Cardiac muscle cell (in vitro differentiated cells and primary cell): ENCODE measurements at places on chromosomes 13 and 19. TPM values are rescaled to one million over a fixed set of nuclear protein-coding genes. Genes with fewer than 3 reads are reported as not detected.

The ZNF442 gene
- 2.7 and 3.6 TPM in 2 replicates for total RNA-seq

DNA sequence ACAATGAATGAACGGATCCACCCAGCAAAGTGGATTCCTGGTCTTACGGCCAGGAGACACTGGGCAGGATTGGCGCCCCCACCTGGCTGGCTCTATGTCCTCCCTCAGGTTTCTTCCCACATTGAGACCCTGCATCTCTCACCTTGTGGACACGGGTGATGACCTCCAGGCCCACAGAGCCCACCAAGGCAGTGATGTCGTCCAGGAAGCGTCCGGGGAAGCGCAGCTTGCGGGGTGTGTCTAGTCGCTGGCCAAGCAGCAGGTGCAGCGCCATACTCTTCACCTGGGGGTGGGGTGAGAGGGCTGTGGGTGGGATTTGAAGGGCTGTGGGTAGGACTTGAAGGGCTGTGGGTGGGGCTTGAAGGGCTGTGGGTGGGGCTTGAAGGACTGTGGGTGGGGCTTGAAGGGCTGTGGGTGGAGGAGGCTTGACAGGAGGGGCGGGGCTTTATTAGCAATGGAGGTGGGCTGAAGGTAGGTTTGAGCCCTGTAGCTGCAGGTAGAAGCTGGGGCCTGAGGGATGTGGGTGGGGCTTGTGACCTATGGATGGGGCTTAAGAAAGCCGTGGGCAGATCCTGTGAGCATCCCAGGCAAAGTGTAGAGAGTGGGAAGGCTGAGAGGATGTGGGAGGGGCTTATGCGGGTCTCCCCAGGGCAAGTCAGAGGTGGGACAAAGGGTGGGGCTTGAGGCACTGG is 12.1 kb upstream of the ANGPTL8 start:
- no peak for DNase-seq

The TUBB4A gene
- 10.5 and 18.2 TPM in 2 replicates for total RNA-seq

The KLHL1 gene
- total RNA-seq = not detected in 2 replicates

The LINGO3 gene
- total RNA-seq = 2.1 and 3.1 TPM in 2 replicates

DNA sequence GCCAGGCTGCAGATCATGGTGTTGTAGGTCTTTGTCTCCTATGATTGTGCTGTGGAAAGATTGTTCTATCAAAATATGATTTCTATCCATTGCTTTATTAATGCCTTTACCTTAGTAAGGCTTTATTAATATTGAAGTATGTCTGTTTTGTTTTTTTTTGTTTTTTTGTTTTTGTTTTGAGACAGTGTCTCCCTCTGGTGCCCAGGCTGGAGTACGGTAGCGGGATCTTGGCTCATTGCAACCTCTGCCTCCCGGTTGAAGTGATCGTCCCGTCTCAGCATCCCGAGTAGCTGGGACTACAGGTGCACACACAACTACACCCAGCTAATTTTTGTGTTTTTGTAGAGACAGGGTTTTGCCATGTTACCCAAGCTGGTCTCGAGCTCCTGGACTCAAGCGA is 7.7 kb downstream of the IRGC start:
- DNase-seq = no peak

- peak; percentile 22 for DNase-seq
These were observed 39.1 kb downstream of the SMAD9 start for GRCh38 chr13:36880961-36881360.

DNA sequence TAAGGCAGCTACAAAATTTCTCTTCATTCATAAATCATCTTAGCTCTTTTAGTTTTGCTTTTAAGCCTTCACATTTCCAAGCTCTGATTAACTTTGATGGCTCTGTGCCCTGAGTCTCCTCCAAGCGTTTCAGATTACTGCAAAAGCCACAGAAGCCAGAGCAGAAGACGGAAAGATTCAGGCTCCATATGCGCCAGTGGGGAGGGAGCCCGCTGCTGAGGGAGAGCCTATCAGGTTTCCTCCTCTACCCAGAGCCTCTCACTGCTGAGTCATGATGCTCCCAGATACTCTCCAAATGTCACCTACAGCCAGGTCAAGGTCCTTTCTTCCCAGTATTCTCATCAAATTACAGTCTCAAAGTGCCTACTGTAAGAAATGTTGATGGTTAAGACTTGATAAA is 193.6 kb downstream of the RAP2A start:
- peak; percentile 29 for DNase-seq

- DNase-seq = no peak
These were observed 1.2 kb downstream of the CYP4F8 start for GRCh38 chr19:15616183-15616582.

DNA sequence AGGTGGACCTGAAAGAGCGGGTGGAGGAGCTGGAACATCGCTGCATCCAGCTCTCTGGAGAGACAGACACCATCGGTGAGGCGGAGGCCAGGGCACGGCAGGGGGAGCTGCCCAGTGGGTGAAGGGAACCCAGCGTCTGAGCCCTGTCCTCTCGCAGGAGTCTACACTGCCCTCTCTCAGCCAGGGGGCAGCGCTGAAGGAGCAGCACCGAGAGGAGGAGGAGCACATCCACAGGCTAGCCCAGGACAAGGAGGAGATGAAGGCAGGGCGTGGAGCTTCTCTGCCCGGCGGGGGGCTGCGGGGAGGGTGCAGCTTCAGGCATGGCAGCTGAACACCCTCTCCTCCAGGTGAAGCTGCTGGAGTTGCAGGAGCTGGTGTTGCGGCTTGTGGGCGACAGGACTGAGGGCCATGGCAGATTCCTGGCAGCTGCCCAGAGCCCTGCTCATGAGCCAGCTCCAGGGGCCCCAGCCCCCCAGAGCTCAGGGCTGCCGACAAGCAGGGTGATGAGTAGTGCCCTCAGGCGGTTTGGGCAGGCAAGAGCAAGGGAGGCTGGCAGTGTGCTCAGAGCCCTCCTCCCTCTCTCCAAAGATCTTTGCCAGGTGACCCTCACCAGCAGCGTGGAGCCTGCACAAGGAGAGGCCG is 31.4 kb upstream of the ZNF492 start:
- DNase-seq = no peak

DNA sequence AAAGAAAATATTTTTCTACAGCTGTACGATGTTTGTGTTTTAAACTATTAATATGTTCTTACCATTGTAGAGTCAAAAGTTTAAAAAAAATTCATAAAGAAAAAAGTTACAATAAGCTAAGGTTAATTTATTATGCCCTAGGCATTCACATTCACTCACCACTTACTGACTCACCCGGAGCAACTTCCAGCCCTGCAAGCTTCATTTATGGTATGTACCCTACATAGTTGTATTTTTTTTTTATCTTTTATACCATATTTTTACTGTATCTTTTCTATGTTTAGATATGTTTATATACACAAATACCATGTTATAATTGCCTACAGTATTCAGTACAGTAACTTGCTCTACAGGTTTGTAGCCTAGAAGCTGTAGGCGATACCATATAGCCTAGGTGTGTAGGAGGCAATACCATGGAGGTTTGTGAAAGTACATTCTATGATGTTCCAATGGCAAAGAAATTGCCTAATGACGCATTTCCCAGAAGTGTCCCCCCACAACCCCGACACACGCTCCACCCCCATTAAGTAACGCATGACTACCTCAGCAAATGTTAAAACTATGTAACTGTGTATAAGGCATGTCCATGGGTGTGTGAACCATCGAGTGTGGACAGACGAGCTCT is 60.4 kb downstream of the SLITRK6 start:
- DNase-seq = no peak

- no peak for DNase-seq
These were observed 4.5 kb upstream of the BAX start for GRCh38 chr19:48950159-48950558.

DNA sequence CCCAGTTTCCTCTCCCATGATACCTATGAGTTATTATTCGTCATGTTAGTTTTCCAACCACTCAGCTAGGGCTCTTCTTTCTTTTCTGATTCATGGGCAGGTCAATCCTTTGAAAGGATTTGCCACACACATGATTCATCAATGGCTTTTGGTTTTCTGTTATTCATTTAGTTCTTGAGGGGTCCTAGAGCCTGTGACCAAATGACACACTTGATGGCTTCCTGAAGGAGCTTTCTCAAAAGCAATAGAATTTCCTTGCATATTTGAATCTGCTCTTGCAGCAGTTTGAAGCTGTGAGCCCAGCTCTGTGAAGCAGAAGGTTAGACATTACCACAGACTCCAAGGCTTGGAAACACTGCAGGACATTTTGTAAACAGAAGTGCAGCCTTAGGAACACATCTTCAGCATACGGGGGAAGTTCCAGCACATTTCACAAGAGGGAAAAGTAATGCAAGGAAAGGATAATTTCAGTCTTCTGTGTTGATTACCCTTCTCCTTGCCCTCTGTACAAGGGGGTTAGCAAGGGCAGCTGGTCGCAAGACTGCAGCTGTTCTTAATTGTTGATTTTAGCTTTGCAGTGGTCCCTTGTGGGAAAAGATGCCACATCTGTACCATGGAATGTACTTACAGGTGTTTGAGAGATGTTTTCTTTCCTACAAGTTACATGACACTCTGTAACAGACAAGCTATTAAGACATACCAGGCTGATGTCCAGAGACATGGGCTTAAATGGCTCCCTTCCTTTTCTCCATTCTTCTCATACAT is 338.6 kb downstream of the KCNRG start:
- peak; percentile 14 for DNase-seq

The ONECUT3 gene
- not detected in 2 replicates for total RNA-seq

- DNase-seq = peak; percentile 79
These were observed 340.0 kb downstream of the SUCLA2 start for GRCh38 chr13:47661076-47661475.

- DNase-seq = no peak
These were observed 15.4 kb upstream of the TMEM160 start for GRCh38 chr19:47063874-47064273.

The NUDT19 gene
- 5.1 and 5.5 TPM in 2 replicates for total RNA-seq

GRCh38 chr19:18541258-18541991 is 1.9 kb downstream of the FKBP8 start:
- no peak for DNase-seq

The SNRNP70 gene
- total RNA-seq = 396 and 598 TPM in 2 replicates

The CNFN gene
- total RNA-seq = 0.95 and 8.2 TPM in 2 replicates

DNA sequence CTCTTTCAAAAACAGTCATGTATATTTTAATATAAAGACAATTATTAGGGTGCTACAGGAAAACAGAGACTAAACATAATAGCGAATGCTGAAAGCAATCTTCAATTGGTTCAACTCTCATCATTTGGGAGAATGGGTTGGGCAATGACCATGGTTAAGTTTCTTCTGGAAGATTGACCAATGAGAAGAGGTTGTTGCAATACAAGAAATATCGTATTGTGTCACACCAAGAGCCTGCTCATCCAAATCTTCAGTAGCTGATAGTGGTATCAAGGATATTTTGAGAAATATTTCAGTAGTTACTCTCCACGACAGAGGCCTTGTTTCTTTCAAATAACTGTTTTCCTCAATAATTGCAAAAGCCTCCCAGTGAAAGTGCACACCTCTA is 83.0 kb upstream of the FNDC3A start:
- no peak for DNase-seq

The CDX2 gene
- total RNA-seq = not detected in 2 replicates

The ACTMAP gene
- 7.6 and 9.6 TPM in 2 replicates for total RNA-seq

- peak; percentile 70 for DNase-seq
These were observed 8.7 kb upstream of the ATP12A start for GRCh38 chr13:24671386-24672113.

DNA sequence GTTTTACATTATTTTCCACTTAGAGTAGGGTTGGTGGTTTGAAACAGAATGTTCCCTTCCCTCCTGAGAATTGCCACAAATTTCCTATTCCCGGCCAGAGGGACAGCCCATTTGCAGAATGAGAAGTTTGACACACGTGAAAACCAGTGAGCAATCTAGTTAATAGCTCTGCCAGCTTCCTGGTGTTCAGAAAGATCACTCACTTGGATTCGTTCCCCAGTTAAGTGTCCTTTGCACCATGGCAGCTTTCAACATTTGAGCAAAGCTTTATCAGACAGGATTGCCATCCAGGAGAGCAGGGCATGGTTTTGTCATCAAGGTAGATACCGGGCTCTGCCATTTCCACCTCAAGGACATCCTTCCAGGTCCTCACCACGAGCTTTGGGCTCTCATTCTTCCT is 28.2 kb downstream of the RASL11A start:
- no peak for DNase-seq

GRCh38 chr13:44468874-44469273 is 95.2 kb downstream of the SERP2 start:
- DNase-seq = no peak

The B3GNT8 gene
- 4.9 and 6.8 TPM in 2 replicates for total RNA-seq

DNA sequence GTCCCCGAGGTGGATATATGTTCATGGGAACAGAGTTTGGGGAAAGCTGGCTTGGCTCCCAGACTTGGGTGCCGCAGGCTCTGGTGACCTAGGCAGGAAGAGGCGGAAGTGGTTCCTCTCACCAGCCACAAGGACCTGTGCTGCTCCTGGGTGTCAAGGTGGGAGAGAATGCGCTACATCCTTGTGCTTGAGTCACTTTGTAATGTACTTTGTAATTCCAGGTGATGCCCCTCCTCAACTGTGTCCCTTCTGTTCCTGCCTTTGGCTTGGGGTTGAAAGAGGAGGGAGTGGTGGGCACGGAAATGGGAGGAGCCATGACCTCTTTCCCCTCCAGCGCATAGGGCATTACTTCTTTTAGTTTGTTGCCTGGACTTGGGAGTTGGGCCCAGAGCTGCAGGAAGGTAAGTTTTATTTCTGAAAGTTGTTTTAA is 10.9 kb downstream of the GARRE1 start:
- no peak for DNase-seq
